EL (cell line): ENCODE measurements at places on chromosomes 3 and 15.

- no peak for DNase-seq
These were observed 85.4 kb upstream of the ARRDC4 start for GRCh38 chr15:97875025-97875512.

GRCh38 chr3:119531151-119531550, 28.3 kb downstream of the CD80 start:
- no peak for DNase-seq

DNA sequence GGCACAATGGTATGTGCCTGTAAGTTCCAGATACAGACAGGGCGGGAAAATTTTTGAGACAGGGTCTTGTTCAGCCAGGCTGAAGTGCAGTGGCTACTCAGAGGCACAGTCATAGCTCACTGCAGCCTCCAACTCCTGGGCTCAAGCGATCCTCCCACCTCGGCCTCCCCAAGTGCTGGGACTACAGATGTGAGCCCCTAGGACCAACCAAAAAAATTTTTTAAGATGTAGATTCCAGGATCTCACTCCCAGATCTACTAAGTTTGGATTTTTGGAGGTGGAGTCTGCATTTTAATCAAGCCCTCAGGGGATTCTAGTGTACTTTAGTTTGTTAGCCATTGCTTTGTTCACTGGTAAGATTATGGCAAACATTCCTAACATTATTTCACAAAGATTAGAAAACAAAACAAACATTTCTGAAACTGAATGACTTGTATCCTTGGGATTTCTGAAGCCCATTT, 2.7 kb downstream of the LIPH start:
- DNase-seq = peak; percentile 77

- no peak for DNase-seq
These were observed 21.9 kb downstream of the TNK2 start for GRCh38 chr3:195886181-195887141.

DNA sequence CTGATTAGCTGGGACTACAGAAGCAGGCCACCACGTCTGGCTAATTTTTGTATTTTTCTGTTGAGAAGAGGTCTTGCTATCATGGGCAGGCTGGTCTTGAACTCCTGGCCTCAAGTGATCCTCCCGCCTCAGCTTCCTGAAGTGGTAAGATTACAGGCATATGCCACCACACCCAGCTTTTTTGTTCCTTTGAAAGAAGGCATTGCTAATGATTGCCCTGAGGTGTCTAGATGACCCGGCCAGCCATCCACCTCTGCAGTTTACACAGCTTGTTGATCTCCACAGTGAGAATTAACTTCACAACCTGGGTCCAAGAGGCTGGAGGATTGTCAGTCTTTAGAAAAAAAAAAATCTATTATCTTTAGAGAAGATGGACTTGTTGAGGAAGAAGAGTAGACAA, 58.7 kb downstream of the SMAD3 start:
- DNase-seq = no peak

- DNase-seq = no peak
These were observed 37.7 kb upstream of the HES1 start for GRCh38 chr3:194098081-194098842.

DNA sequence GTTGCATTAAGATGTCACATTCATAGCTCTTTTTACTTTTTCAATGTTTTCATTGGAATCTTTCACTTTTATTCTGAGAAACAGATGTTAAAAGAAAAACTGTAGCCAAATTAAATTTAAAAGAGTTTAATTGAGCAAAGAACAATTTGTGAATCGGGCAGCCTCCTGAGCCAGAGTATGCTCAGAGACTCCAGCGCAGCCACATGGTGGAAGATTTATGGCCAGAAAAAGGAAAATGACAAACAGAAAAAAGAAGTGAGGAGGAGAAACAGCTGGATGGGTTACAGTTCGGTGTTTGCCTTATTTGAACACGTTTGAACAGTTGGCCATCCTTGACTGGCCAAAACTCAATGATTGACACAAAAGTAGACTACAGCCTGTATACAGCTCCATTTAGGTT, 33.8 kb upstream of the RAB11A start:
- DNase-seq = no peak

DNA sequence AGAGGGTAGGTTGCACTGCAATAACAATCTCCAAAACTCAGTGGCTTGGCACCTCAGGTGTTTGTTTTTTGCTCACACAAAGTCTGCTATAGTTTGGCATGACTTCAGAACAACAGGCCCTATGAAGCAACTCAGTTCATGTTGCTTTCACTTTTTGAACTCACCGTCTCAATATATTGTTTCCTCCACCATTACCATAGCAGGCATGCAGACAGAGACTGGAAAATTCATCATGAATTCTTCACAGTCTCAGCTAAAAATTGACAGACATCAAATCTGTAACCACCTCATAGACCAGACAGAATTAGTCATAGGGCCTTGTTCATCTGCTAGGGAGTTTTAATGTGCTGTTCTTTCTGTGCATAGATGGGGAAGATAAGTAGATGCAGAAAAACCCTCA, 161.4 kb upstream of the POU1F1 start:
- DNase-seq = peak; percentile 23

GRCh38 chr3:15403495-15403894, 23.8 kb downstream of the METTL6 start:
- no peak for DNase-seq

DNA sequence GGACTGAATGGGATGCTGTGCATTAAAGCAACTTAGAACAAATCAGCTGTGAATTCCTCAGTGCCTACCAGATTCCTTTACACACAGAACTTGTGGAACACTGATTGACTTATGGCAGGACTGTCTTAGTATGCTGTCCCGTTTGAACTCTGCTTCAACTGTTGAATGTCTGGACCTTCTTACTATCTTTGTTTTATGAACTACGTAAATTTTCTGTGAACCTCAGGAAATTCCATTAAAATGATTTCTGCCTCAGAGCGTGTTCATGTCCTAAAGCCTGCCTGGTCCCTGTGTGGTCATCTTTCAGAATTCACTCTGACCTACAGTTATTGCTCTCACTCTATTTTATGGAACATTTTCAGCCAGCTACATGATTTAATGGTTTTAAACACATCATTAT, 29.4 kb upstream of the FBN1 start:
- DNase-seq = peak; percentile 71

DNA sequence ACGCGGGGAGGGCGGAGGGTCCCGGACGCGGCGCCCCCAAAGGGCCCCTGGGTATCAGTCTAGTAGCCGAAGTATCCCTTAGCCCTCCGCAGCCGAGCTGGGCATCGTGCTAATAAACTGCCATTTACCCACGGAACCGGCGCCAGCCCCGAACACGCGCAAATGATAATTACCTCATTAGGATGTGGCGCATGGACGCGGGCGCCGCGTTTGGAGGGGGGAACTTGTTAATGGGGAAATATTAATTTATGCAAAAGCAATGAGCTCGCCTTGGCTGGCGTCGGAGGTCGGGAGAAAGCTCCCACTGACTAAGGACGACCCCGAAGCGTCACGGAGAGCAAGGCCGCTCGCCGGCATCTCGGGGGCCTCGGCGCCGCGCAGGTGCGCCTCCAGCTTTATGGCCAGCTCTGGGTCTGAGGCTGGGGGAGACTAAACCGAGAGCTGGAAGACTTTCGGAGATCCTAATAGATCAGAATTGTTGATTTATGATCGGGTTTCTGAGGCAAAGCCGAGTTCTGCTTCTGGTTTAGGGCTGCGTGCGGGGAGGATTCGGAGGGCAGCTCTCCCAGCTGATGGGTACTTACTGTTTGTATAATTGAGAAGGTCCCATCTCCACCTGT, 474 bp upstream of the FEZF2 start:
- no peak for DNase-seq

GRCh38 chr3:134284438-134284837, 33.8 kb upstream of the RYK start:
- no peak for DNase-seq

DNA sequence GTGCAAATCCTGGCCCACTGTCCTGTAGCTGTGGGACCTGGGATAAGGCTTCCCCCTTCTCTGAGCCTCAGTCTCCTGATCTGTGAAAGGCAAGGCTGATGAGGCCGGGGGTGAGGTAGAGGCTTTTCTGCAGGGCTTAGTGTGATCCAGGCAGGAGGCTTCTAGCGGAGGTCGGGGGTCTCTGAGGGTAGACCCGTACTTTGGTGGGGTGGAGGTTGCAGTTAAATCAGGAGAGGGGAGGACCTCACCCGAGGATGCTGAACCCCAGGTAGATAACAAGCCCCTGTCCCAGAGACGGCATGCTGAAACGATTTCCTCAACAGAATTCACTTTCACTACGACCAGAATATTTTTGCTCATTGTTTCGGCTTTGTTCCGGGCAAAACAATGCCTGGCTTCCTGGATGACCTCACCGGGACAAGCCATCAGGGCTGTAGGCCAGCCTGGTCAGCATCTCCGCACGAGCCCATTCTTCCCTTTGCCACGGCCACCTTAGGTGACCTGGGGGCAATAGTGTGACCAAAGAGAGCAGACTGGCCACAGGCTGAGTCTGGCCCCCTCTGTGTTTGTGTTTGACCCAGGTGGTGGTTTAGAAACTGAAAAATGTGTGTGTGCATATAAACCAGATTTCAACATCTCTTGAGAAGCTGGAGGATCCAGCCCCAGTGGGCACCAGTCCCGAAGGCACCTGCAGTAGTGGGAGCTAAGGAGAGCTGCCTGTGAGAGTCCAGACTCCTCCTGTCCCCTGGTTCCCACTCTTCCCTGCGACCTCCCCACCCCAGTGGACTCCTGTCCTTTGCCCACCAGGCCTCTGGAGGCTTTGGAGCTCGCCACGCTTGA, 33.0 kb downstream of the SLC6A6 start:
- no peak for DNase-seq

GRCh38 chr3:30347679-30348216, 258.7 kb upstream of the TGFBR2 start:
- peak; percentile 92 for DNase-seq

DNA sequence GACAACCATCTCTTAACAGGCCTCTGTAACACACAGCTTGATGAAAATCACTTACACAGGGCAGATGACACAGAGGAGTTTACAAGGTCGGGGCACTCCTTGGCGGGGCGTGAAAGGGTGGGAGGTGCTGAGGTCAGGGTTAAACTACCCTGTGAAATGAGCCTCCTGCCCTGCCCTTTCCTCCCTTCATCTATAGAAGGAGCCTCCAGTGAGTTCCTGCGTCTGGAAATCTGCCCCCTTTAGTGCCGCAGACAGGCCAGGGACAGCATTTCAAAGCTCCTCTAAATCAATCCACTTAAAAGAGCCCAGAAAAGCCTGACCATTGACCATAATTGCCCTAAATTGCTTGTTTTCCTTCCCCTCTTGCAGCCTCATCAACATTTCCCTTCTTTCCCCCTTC, 1.9 kb downstream of the ROBO1 start:
- no peak for DNase-seq
